ENCODE measurements at places on chromosomes 3 and 15.

- no peak for DNase-seq
Observed at GRCh38 chr3:130741946-130742610, 4.6 kb downstream of the PIK3R4 start.

GRCh38 chr15:39360452-39360851 lies 220.4 kb upstream of the THBS1 start:
- no peak for DNase-seq

- no peak for DNase-seq
Observed at GRCh38 chr15:45183511-45183910, 4.3 kb downstream of the SHF start.

- peak; percentile 22 for DNase-seq
Observed at GRCh38 chr3:195385526-195385925, 57.3 kb downstream of the ACAP2 start.
